ENCODE measurements at places on chromosomes 4 and X. TPM values are rescaled to one million over a fixed set of nuclear protein-coding genes. Genes with fewer than 3 reads are reported as not detected.

Gene FUNDC1
- total RNA-seq, result 26.8 TPM

Gene CCKAR
- not detected for total RNA-seq

Gene DCAF12L2
- 0.09 TPM for total RNA-seq

Gene OFD1
- 7.9 TPM for total RNA-seq

Gene IL9R
- total RNA-seq, result not detected

Gene SASH3
- total RNA-seq, result 3.6 TPM

DNA sequence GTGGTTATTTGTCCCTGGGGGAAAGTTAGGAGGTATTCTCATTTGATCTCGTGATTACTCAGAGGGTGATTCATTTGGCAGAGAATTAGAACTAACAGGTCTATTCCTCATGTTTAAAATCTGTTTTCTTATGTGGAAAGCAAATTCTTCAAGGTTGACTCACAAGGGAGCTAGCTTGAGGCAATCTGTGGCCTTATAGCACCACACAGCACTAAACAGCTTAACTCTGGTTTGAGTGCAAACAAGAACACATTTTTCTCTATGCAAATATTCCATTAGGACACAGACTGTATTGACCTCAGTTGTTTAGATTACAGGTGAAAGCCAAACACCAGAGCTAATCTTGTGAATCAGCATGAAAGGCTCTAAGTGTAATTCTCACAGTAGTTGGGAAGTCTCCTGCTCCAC is 694.4 kb upstream of the POU3F4 start:
- H3K36me3 ChIP-seq, result no peaks in the 10 kb centered on the region
- H3K4me1 ChIP-seq, result no peaks in the 10 kb centered on the region
- H3K4me3 ChIP-seq, result no peak overlapping the region
- H3K27ac ChIP-seq, result no peak overlapping the region

- no peak overlapping the region for H3K4me3 ChIP-seq
- H3K36me3 ChIP-seq, result no peaks in the 10 kb centered on the region
- no peaks in the 10 kb centered on the region for H3K4me1 ChIP-seq
- no peak for DNase-seq
- H3K27me3 ChIP-seq, result no peaks in the 10 kb centered on the region
Observed at GRCh38 chr4:33961761-33962160, 2282.6 kb downstream of the ARAP2 start.

GRCh38 chr4:104494822-104495559 is at the start of gene CXXC4:
CXXC4 (minus strand) TSS chr4:104494894; CDS start chr4:104491802, 3,092 bp downstream.
- H3K4me1 ChIP-seq, result peaks cover 24% of the 10 kb centered on the region
- H3K4me3 ChIP-seq, result peak within 1 kb of the TSS; percentile 74
- no peaks in the 10 kb centered on the region for H3K36me3 ChIP-seq
- H3K27ac ChIP-seq, result peak within 1 kb of the TSS; percentile 85

GRCh38 chr4:74190919-74191397 is 33.0 kb downstream of the MTHFD2L start:
- H3K4me1 ChIP-seq, result no peaks in the 10 kb centered on the region
- H3K4me3 ChIP-seq, result no peak overlapping the region
- H3K27ac ChIP-seq, result no peak overlapping the region
- no peaks in the 10 kb centered on the region for H3K36me3 ChIP-seq
- DNase-seq, result no peak
- H3K27me3 ChIP-seq, result no peaks in the 10 kb centered on the region

- H3K27ac ChIP-seq, result no peak overlapping the region
- H3K27me3 ChIP-seq, result no peaks in the 10 kb centered on the region
- no peaks in the 10 kb centered on the region for H3K4me1 ChIP-seq
- H3K36me3 ChIP-seq, result no peaks in the 10 kb centered on the region
- no peak overlapping the region for H3K4me3 ChIP-seq
- DNase-seq, result no peak
Observed at GRCh38 chr4:90118527-90119195, 8.5 kb upstream of the CCSER1 start.

DNA sequence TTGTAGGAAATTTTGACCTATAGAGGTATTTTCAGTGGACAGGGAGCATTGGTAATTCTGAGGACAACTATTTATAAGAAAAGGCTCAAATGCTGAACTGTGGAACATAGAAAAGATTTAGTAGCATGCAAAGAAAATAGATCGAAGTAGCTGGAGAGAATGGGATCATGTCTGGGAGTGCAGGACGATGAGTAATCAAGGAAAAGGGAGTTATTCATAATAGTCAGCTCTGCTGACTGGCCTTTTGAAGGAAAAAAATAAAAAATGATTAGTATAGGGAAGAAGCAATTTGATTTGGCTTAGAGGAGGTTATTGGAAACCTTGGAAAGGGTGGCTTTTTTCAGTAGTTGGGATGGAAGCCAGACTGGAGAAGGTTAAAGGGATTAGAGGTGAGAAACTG is 22.9 kb upstream of the ANK2 start:
- H3K27ac ChIP-seq, result no peak overlapping the region
- no peaks in the 10 kb centered on the region for H3K36me3 ChIP-seq
- H3K4me3 ChIP-seq, result no peak overlapping the region
- no peaks in the 10 kb centered on the region for H3K4me1 ChIP-seq
- no peaks in the 10 kb centered on the region for H3K27me3 ChIP-seq

DNA sequence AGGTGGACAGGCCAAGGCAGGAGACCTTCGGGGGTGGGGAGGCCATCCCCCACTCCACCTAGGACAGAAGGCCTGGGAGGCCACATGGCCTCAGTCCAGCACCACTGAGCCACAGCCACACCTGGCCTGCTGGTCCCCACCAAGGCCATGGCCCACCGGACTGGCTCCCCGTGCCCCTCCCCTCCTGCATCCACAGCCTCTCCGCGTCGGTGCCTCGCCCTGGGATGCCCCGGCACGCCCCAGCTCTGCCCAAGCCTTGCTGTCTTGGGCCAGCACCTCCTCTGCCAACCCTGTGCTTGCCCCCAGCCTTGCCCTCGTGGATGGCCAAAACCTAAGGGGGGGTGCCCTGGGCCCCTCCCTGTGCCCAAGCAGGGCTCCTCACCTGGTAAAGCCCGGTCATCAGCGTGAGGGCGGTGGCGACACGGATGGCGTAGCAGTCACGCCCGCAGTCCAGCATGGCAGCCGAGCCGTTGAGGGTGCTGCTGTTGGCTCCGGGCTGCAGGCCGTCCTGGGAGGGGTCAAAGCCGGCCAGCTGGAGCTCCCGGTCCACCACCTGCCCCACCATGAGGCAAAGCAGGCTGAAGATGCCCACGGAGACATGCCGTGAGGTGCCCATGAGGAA is 2.3 kb downstream of the SLC26A1 start:
- H3K4me3 ChIP-seq, result no peak overlapping the region
- H3K27me3 ChIP-seq, result peaks cover under 1% of the 10 kb centered on the region
- H3K27ac ChIP-seq, result no peak overlapping the region

DNA sequence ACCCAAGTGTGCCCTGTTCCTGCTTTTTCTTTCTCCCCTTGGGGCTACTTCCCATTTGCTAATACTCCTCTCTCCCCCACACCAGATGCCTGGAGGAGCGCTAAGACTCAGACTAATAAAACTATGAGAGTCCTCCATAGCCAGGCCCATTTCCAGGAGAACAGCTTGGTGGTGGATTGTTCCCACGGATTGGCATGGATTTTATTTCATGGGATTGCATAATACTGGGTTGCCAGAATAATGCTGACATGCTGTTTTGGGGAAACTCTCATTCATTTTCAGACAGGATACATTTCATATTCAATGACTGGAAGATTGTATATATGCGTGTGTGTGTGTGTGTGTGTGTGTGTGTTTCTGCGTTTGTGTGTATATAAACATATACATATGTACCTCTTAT is 447.5 kb upstream of the PITX2 start:
- no peak overlapping the region for H3K27ac ChIP-seq
- no peak for DNase-seq
- no peaks in the 10 kb centered on the region for H3K36me3 ChIP-seq
- H3K27me3 ChIP-seq, result no peaks in the 10 kb centered on the region
- no peak overlapping the region for H3K4me3 ChIP-seq
- H3K4me1 ChIP-seq, result no peaks in the 10 kb centered on the region

GRCh38 chr4:73523126-73523525 is 41.6 kb downstream of the AFM start:
- no peaks in the 10 kb centered on the region for H3K36me3 ChIP-seq
- H3K4me1 ChIP-seq, result no peaks in the 10 kb centered on the region
- H3K27ac ChIP-seq, result no peak overlapping the region
- no peak overlapping the region for H3K4me3 ChIP-seq
- no peak for DNase-seq
- no peaks in the 10 kb centered on the region for H3K27me3 ChIP-seq

DNA sequence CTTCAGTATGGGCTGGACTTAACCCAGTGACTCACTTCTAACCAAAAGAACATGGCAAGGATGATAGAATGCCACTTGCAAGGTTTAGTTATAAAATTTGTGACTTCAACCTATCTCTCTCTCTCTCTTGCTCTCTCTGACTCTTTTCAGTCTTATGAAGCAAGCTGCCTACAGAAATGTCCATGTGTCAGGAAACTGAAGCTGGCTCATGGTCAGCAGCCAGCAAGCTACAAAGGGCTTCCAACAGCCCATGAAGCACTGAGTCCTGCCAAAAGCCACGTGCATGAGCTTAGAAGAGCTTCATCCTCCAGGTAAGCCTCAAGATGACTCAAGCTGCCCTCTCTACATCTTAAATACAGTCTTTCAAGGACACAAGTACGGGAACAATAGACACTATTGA is 100.3 kb downstream of the HS3ST1 start:
- H3K36me3 ChIP-seq, result no peaks in the 10 kb centered on the region
- no peaks in the 10 kb centered on the region for H3K4me1 ChIP-seq
- no peak overlapping the region for H3K27ac ChIP-seq
- DNase-seq, result no peak
- H3K4me3 ChIP-seq, result no peak overlapping the region

GRCh38 chr4:1055721-1056590 is 44.5 kb downstream of the FGFRL1 start:
- H3K4me3 ChIP-seq, result no peak overlapping the region
- DNase-seq, result no peak
- peaks cover 59% of the 10 kb centered on the region for H3K27me3 ChIP-seq
- H3K27ac ChIP-seq, result no peak overlapping the region
- no peaks in the 10 kb centered on the region for H3K36me3 ChIP-seq
- H3K4me1 ChIP-seq, result peaks cover 5% of the 10 kb centered on the region

DNA sequence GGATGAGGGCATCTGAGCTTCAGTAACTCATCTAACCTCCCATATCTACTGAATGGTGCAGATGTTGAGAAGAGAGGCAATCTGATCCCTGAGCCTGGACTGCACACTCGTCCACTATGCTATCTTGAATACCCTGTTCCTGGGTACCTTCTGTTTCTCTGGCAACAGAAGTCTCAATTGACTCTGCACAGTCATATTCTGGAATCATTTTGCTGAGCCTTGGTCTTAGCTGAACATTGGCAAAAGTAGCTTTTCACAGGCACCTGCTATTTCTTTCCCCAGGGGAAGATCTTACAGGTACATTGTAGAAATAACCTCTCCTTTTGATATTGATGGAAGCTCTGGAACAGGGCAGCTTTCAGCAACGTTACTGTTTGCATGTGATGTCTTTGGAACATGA is 161.5 kb upstream of the GPR101 start:
- no peak overlapping the region for H3K4me3 ChIP-seq
- H3K36me3 ChIP-seq, result no peaks in the 10 kb centered on the region
- H3K27me3 ChIP-seq, result no peaks in the 10 kb centered on the region
- no peaks in the 10 kb centered on the region for H3K4me1 ChIP-seq
- no peak for DNase-seq

DNA sequence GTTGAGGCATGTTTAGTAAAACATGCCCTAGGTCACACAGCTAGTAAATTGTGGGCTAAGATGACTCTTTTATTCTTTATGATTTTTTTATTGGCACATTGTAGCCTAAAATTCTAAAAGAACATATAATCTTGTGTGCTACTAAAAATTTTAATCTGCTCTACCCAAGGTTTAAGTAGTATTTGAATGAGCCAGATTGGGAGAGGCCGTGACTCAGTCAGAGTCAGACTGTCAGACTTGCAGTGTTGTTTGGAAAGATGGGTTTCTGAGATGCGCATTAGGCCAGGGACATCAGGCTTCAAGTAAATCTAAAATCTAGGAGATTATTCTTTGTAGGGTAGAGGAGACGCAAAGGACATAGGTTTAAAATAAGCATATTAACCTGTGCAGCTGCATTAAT is 30.7 kb upstream of the TMPRSS11E start:
- no peaks in the 10 kb centered on the region for H3K4me1 ChIP-seq
- H3K36me3 ChIP-seq, result no peaks in the 10 kb centered on the region
- no peak overlapping the region for H3K4me3 ChIP-seq
- H3K27ac ChIP-seq, result no peak overlapping the region

- no peaks in the 10 kb centered on the region for H3K27me3 ChIP-seq
- peak overlapping the region; percentile 89 for H3K27ac ChIP-seq
- peaks cover 24% of the 10 kb centered on the region for H3K4me1 ChIP-seq
- peak overlapping the region; percentile 74 for H3K4me3 ChIP-seq
Observed at GRCh38 chr4:118889312-118889691, 648 bp downstream of the SYNPO2 start.

DNA sequence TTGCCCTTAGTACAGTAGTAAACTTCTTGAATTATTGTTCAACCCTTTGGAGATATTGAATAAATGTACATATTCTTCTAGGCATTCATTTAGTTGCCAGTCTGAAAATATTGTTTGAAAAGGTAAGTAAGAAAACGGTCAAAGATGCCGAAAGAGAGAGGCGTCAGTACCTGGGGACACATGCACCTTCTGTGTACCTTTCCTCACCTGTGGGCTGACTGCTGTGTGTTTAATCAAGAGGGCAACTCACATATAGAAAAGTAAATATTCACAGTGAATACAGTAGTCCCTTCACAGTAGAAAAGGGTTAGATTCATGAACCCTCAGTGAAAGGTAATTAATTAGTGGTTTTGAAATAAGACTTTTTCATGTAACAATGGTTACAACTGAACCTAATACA is 6.9 kb downstream of the ANXA10 start:
- no peaks in the 10 kb centered on the region for H3K4me1 ChIP-seq
- no peak overlapping the region for H3K4me3 ChIP-seq
- no peak for DNase-seq
- H3K36me3 ChIP-seq, result no peaks in the 10 kb centered on the region
- no peaks in the 10 kb centered on the region for H3K27me3 ChIP-seq
- H3K27ac ChIP-seq, result no peak overlapping the region

GRCh38 chr4:123133397-123134050 is 211.1 kb upstream of the NUDT6 start:
- H3K27ac ChIP-seq, result no peak overlapping the region
- H3K36me3 ChIP-seq, result no peaks in the 10 kb centered on the region
- no peak for DNase-seq
- H3K27me3 ChIP-seq, result no peaks in the 10 kb centered on the region

All from heart right ventricle (tissue), 16 donors.